ENCODE measurements at places on chromosomes 7 and 10.

- DNase-seq, result no peak
Observed at GRCh38 chr10:1928606-1929005, 191.3 kb upstream of the ADARB2 start.

- DNase-seq, result no peak
Observed at GRCh38 chr7:7966141-7966734, 2.4 kb upstream of the GLCCI1 start.

GRCh38 chr10:24622781-24623301, 100.8 kb downstream of the ARHGAP21 start:
- DNase-seq, result no peak

DNA sequence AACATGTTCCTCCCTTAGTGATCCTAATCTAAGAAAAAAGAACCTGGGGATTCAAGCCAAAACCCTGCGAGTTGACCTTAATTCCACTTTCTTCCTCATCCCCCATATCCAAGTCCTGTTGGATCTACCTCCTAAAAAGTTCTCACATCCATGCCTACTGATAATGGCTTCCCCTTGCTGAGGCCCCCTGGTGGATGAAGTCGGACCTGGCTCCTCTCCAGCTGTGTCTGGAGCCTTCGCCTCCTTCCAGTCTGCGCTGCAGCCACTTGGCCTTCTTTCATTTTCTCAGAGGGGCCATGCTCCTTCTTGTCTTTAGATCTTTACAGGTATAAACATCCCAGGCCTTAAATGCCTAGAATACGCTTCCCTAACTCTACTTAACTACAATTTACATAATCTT, 8.1 kb downstream of the PDE1C start:
- DNase-seq, result peak; percentile 28

- peak; percentile 20 for DNase-seq
Observed at GRCh38 chr7:23696916-23697441, 13.0 kb upstream of the STK31 start.

Data from NCI-H2081 (cell line).